ENCODE measurements at places on chromosomes 11 and 22.

- no peak for DNase-seq
Measured at GRCh38 chr11:109680127-109680526, 258.1 kb downstream of the C11orf87 start.

DNA sequence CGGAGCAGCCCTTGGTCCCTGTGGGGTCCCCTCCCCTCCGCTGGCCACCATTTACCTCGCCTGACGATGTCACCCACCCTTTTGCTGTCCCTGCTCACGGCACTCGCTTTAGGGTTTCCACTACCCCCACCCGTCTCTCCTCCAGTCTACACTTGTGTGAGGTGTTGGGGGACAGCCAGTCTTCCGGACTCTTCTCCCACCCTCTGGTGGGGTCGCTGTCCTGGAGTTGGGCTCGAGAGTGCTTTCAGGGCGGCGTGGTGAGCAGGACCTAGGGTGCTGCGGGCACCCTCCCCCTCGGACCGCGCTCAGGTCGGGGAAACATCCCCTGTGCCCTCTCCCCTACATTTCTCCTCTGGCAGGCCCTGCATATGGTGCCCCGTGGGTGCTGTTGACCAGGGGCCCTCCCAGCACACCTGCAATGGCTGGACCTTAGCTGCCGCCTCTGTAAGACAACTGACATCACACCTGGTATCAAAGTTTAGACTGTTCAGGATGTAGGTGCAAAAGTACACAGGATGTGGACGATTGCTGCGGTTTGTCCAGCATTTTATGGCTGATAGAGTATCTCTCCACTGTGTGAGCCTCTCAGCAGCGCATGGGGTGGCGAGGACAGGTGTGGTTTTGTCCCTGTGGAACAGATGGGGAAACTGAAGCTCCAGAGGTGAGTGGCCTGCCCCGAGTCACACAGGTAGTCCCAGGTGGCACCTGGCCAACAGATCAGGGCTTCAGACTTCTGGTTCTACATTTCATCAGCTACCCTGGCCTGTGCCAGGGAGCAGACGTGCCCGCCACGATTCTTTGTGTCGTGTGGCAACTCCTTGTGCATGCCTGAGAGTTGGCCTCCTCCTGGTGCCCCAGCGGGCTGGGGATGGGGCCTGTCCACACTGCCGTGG is 1.2 kb downstream of the GRK2 start:
- no peak for DNase-seq

- DNase-seq: no peak
Measured at GRCh38 chr11:33668468-33668825, 32.2 kb downstream of the C11orf91 start.

DNA sequence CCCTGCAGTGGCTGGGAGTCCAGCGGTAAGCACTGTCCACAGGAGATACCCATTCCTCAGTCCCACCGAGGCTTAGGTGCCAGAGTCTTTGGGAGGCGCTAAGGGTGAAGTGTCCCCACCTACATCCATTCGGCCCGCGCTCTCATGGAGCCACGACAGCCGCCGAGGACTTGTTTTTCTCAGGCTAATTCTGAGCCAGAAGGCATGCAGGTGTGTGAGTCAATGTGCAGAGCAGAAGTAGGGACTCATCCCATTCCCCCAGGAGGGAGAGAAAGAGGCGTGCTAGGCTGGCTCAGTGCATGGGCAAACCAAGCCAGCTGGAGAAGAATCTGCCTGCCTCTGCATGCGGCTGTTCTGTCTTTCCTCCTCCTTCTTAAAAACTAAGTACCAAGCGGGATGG is 46.6 kb downstream of the KCNC1 start:
- no peak for DNase-seq

DNA sequence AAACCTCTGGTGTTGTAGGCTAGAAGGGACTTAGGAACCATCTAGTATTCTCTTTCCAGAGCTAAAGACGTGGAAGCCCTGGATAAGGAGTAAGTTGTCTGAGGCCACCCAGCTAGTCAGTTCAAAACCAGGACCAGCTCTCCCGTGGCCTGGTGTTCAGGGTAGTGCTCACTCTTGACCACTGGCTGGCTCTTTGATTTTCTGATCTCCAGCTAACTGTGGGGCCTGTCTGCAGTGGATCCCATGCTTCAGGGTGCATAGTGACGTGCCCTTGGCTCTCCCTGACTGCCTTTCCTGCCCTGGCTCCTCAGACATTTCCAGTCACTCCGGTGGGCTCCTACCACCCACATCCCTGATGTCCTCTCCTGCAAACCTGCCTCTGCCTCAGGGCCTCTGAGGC is 1.3 kb downstream of the CLMP start:
- DNase-seq: no peak

GRCh38 chr22:30941363-30941740 is 27.2 kb downstream of the MORC2 start:
- no peak for DNase-seq

- DNase-seq: no peak
Measured at GRCh38 chr11:71293961-71294782, 41.8 kb upstream of the SHANK2 start.

DNA sequence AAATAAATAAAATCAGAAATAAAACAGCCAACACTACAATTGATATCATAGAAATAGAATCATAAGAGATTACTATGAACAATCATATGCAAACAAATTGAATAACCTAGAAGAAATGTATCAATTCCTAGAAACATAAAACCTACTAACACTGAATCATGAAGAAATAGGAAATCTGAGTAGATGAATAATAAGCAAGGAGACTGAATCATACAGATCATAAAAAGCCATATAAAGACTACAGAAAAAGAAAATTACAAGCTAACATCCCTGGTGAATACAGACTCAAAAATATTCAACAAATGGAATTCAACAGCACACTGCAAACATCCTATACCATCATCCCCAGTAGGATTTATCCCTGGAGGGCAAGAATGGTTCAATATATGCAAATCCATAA is 135.6 kb downstream of the SBF2 start:
- DNase-seq: no peak

GRCh38 chr11:66981976-66982578 is 7.0 kb downstream of the C11orf86 start:
- DNase-seq: no peak

GRCh38 chr11:65320386-65321075 is 5.9 kb downstream of the CDC42EP2 start:
- DNase-seq: no peak

DNA sequence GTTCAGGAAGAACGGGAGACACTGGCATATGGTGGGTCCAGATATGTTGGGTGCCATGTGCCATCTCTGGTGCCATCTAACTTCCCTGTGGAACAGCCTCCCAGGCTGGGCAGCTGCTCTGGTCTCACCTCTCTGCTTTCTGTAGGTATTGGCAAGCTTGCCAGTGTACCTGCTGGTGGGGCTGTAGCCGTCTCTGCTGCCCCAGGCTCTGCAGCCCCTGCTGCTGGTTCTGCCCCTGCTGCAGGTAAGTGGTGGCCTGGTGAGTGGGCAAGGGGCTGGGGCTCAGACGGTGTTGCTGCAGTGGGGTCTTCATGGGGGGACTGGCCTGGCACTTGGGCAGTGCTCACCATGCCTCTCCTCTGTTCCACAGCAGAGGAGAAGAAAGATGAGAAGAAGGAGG is 2.6 kb downstream of the RPLP2 start:
- no peak for DNase-seq

DNA sequence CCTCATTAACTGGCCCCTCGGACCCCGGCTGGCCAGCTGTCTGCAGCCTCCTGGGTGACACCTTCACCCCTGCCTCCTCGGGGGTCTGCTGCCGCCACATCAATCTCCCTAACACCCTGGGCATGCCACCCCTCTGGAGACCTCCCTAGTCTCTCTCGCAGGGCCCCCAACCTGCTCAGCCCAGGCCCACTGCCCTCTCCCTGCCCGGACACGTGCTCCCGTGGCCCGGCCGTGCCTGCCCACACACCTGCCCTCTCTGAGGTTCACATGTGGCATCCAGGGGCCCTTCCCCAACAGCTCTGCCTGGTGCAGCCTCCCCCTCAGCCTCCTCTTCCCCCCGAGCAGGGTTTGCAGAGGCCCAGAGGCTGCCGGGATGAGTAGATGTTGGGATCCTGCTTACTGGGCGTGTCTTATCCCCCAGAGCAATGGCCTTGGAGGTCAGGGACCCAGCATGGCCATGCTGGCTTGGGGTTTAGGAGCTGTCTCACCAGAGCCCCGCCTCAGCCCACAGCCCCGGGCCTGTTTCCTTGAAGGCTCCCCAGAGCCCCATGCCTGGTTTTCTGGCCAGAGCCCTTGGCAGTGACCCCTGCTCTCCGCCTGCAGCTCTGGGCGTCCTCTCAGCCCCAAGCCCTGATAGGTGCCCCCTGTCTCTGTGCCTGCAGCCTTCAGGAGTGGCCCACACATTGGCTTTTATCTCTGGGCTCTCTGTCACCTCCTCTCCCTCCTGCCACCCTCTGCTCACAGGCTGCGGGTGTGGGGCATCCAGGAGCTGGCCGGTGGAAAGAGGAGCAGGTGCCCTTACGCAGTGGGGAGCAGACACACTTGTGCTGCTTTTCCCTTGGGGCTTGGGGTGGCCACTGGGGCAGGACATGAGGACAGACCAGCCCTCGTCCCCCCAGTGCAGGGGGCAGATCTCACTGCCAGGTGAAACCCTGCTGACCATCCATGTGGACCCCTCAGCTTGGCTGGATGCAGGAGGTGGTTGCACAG is 25.7 kb upstream of the SEPTIN5 start:
- DNase-seq: no peak

DNA sequence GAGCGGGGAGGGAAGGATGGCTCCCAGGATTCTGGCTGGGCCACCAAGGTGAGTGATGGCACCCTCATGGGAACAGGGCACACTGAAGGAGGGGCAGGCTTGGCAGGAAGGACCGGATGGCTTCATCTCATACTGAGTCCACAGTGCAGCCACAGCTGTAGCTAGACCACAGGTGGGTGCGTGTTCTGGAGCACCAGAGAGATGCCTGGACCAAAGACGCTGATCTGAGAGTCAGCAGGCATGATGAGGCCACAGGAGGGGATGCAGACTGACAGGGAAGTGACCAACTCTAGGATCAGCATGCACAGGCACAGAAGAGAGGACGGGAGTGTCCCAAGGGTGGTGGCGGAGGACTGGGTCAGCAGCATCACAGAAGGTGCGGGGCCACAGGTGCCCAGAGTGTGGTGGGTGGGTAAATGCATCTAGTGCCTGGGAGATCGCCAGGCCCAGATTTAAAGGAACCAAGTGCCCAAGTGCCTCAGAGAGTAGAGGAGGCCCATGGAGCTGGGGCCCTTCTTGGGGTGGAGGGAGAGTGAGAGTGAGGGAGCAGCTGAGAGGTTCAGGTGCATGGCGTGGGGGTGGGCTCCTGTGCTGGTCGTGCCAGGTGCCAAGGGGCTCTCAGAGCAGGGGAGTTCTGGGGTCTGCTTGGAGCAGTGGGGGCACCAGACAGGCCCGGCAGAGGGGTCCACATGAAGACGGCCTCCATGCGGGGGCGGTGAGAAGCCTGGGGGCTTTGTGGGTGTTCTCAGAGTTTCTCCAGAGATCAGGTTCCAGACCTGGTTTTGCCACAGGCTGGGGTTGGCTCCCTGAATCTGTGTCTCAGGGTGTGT is 113.7 kb downstream of the CEP164 start:
- DNase-seq: no peak

- DNase-seq: no peak
Measured at GRCh38 chr22:38175206-38176118, 6.2 kb downstream of the PLA2G6 start.

DNA sequence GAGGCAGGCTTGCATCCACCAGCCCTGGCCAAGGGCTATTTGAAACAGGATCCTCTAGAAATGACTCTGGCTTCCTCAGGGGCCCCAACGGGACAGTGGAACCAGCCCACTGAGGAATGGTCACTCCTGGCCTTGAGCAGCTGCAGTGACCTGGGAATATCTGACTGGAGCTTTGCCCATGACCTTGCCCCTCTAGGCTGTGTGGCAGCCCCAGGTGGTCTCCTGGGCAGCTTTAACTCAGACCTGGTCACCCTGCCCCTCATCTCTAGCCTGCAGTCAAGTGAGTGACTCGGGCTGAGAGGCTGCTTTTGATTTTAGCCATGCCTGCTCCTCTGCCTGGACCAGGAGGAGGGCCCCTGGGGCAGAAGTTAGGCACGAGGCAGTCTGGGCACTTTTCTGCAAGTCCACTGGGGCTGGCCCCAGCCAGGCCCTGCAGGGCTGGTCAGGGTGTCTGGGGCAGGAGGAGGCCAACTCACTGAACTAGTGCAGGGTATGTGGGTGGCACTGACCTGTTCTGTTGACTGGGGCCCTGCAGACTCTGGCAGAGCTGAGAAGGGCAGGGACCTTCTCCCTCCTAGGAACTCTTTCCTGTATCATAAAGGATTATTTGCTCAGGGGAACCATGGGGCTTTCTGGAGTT is 13.3 kb downstream of the IL10RA start:
- DNase-seq: no peak

GRCh38 chr22:27800250-27801201 is 1.0 kb downstream of the MN1 start:
- no peak for DNase-seq

- no peak for DNase-seq
Measured at GRCh38 chr22:22058633-22059290, 76.2 kb upstream of the TOP3B start.

- no peak for DNase-seq
Measured at GRCh38 chr11:16779436-16779835, 41.0 kb downstream of the C11orf58 start.

DNA sequence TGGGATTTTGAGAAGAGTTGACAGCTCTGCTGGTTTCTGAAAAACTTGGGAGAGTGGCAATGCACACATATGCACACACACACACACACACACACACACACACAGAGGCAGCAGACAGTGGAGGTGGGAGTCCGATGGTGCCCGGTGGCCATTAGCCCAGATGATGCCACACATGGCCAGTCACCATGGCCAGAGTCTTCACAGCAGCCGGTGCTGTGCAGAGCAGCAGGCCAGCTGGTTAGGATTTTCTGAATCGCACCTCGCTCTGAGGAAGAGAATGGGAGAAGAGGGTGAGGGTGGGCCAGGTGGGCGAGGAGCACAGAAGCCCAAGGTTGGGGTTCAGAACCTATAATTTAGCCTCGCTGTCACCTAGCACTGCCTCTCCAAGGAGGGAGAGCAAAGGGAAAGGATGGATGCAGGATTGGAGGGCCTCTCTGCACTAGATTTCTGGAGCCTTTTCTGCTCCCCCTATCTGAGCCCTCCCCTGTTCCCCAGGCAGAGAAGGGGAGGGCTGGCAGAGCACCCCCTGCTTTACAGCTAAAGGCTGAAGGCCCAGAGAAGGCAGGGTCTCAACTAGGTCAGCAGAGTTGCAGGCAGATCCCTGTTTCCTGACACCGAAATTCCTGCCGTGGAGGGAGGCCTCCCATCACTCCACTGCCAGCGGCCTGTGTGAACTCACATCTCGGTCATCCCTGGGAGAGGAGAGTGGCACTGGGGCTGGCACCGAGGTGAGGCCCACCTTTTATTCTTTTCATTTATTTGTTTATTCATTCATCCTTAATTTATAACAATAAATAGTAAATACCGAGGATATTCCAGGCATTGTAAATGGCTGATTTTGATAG is 25.8 kb upstream of the FXYD6 start:
- DNase-seq: no peak

- no peak for DNase-seq
Measured at GRCh38 chr11:66686801-66687750, 9.4 kb upstream of the RBM4B start.

- DNase-seq: no peak
Measured at GRCh38 chr11:100203789-100204188, 483.3 kb upstream of the ARHGAP42 start.

- DNase-seq: no peak
Measured at GRCh38 chr22:47355388-47355725, 592.9 kb downstream of the TBC1D22A start.

GRCh38 chr22:17785185-17786184 is 11.2 kb upstream of the BID start:
- DNase-seq: peak; percentile 51

- DNase-seq: no peak
Measured at GRCh38 chr11:61020551-61021235, 49.2 kb downstream of the CD6 start.
